ENCODE measurements at places on chromosomes 1 and 21.

- no peak for DNase-seq
These were observed 13.6 kb downstream of the STYXL2 start for GRCh38 chr1:167107456-167107855.

DNA sequence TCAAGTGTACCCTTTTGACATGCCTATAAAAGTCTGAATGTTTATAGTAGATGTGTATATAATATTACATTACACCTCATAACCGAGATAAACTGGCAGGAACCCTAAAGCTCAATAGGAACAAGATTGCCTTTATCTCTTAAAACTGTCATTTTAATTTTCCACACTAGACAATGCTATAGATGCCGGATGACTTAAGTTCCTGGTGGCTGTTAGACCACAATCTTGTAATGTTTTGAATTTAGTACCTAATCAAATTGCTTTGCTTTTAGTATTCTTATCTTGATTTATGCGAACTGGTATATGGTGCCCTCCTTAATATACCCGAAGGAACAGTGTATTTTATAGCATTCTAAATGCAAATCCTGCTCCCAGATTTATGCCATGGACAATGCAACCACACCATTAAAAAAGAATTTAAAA, 1397.0 kb upstream of the ADGRL4 start:
- DNase-seq: no peak

DNA sequence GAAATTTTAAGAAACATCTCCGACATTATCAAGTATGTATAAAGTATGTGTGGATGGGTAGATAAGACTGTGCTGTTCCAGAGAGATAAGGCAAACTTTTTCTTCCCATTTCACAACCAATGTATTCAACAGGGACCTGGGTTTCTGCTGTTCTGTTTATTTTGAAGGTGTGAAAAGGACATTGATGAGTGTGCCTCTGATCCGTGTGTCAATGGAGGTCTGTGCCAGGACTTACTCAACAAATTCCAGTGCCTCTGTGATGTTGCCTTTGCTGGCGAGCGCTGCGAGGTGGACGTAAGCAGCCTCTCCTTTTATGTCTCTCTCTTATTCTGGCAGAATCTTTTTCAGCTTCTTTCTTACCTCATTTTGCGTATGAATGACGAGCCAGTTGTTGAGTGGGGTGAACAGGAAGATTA, 174.0 kb downstream of the CRB1 start:
- no peak for DNase-seq

- DNase-seq: no peak
These were observed 5.1 kb upstream of the HES4 start for GRCh38 chr1:1004780-1005697.

- DNase-seq: no peak
These were observed 146.6 kb downstream of the VPS13D start for GRCh38 chr1:12376236-12377045.

DNA sequence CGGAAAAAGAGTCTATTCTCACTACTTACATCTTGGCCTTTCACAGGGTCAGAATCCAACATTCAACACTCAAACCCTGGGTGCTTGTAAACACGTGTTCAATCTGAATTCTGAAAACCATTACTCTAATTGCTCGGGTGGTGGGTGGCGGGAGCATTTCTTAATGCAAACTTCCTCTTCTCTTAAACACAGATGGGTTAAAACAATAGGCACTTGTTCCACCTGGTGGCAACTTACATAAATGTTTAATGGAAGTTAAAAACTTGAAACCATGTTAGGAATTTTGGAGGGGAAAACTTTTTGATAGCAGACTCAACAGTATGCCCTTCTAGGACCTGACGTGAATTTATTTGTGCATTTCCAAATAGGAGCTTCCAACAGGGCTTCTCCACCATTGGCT, 23.4 kb upstream of the TDRD10 start:
- no peak for DNase-seq

GRCh38 chr1:229005556-229005955, 265.4 kb upstream of the RAB4A start:
- DNase-seq: no peak

GRCh38 chr1:185420588-185421081, 103.6 kb upstream of the IVNS1ABP start:
- no peak for DNase-seq

GRCh38 chr1:30968220-30968971, 59.8 kb upstream of the SDC3 start:
- DNase-seq: no peak

DNA sequence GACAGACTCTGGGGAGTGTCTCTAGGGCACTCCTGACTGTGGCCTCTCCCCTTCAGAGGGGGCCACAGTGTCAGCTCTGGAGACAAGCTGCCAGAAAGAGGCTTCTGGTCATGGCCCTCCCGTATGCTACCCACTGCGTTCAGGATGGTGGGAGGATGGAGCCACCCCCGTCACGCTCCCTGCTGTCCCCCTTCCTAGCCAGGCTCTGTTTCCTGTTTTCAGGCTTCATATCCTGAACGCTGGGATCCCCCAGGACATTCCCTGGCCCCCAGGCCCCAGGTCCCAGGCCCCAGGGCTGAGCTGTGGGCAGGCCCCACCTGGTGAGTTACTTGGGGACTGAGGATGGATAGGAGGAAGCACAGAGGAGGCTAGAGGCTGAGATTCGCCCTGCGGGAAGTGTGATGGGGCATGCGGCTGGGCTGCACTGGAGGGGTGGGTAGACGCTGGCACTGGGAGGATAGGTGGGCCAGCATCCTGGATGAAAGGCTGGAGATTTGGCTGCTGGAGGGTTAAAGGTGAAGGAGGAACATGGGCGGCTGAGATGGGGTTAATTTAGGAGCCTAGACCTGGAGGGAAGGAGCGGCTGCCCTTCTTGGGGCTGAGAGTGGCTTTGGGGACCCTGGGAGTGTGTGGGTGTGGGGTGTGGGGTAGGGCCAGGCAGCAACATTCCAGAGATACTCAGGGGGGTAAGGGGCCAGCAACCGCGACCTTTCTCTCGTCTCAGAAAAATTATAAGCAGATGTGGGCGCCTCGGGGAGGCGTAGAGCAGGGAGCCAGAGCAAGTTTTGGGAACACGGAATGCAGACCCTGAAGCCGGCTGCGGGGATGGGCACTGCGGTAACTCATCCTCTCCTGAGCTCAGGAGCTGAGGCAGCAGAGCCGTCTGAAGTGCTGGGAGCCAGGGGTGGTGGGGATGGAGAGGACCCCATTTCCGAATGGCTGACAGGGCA, 8.7 kb downstream of the PEAR1 start:
- DNase-seq: no peak

- DNase-seq: no peak
These were observed 22.9 kb downstream of the SPEN start for GRCh38 chr1:15870421-15870820.

DNA sequence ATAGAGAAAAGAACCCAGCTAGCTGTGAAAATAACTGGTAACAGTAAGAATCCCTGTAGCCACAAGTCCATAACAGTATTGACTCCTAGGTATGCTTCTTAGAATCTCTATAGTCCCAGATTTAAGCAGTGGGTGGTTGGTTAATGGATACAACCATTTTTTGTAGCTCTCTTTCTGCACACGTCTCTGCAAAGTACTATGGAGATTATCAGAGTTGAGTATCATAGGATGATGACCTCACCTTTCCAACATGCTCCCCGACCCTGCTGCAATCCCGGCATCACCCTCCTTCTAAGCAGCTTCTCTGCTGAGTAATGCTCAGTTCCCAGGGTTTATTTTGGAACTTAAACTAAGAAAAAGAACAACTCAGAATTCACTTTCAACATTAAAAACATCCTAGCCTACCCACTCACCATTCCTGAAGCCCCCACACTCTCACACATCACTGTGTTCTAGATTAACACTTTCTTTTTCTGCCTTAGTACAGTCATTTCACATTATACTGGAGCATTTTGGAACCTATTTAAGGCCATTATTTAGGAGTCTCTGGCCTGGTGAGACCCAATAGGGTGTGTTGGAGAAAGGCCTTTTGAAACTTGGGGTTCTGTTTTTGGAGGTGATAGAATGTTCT, 2.7 kb downstream of the MLLT11 start:
- DNase-seq: peak; percentile 45

DNA sequence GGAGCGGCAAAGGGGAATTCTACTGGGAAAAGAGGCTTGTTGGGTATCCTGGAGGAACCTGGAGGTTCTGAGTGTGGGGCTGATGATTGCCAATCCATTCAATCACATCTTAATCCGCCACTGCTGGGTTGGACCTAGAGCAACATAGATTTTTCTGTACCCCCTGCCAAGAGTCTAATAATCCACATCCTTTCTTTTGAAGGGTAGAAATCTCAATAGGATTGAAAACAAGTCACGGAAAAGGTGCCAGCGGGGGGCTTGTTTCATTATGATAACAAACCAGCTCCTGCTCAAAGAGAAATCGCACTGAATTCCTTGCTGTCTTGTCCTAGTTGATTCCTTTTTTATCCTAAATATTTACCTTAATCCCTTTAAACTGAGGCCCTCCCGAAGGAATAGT, 528.5 kb downstream of the ADGRL2 start:
- no peak for DNase-seq

- no peak for DNase-seq
These were observed 32.4 kb downstream of the SPTA1 start for GRCh38 chr1:158654086-158654485.

DNA sequence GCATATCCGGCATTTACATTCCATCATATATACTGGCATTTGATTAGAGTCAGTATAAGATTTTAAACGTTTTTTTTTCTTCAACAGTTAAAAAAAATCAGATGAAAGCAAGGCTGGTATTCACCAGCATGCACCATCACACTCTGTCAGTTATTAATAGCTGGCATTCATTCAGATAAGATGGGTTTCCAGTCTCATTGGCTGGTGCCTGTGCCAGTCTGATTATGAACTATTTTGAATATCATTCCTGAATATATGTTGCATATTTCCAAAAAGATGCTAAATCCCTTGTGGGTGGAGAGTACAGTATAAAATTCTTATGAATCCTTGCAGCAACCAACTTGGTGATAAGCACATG, 211.7 kb downstream of the GPATCH2 start:
- DNase-seq: no peak

DNA sequence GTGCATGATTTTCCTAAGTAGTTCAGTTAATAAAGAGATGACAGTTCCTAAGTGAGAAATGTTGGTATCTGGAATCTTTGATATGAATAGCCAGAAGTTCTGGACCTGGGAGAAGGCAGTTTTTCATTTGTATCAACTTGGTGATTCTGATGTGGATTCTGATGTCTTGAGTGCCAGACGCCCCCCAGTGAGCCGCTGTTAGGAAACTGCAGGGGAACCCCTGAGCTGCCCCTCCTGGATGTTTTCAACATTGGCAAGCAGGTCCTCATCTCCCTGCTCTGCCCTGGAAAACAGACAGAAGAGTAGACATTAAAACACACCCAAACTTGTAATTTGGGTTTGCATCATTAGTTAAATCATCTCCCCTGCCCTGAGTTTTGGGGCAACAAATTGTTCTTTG, 7.4 kb downstream of the ETS2 start:
- no peak for DNase-seq

DNA sequence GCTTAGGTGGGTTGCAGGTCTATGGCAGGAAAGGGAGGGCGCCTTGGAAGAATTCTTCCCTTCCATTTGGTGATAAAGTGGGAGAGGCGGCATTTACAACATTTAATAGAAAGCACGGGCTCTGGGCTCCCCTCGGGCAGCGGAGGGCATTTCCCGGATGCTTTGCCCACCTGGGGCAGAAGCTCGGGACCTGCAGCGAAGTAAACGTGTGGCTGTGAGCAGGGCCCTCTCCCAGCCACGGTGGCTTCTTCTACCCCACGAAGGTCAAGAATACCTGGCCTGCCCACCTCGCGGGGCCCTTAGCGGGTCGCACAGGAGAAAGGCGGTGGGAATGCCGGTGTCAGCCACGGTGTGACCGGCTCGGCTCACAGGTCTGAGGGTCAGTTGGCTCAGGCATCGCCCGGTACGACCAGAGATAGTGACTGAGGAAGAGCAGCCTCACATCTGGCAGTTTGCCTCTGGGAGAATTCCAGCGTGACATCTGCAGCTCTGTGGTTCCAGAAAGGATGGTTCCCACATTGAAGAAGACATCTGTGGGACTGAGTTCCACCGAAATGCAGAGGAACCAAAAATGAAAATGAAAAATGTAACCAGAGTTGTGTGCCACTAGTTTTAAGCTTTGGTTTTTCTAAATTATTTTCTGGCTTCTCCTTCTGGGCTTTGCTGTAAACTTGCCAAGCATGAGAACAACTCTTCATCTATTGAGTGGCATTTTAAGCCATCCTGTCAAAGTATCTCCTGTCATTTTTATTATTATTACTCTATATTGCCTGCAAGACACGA, 720 bp upstream of the F3 start:
- DNase-seq: no peak

GRCh38 chr1:75787524-75787923, 1.5 kb downstream of the RABGGTB start:
- DNase-seq: no peak

DNA sequence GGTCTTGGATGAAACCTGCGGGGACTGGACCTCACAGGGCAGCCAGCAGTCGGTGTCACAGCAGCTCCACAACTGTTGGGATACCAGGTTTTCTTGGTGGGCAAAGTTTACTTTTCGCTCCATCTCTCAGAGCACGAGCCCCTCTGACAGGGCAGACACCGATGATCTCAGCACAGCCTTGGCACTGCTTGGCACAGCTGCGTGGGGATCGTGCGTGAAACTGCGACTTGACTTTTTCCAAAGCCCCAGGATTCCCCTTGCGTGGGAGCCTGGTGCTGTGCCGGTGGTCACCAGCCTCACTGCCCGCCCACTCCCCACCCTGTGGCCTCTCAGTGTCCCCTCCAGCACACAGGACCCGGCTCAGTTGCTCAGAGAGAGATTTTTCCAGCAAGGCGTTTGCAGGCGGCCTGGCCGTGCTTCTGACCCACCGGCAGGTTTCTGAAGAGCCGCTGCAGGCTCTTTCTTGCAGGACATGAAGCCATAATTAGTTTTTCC, 57.3 kb downstream of the SIK1 start:
- no peak for DNase-seq

- no peak for DNase-seq
These were observed 6.8 kb upstream of the ZBTB40 start for GRCh38 chr1:22444856-22445255.

DNA sequence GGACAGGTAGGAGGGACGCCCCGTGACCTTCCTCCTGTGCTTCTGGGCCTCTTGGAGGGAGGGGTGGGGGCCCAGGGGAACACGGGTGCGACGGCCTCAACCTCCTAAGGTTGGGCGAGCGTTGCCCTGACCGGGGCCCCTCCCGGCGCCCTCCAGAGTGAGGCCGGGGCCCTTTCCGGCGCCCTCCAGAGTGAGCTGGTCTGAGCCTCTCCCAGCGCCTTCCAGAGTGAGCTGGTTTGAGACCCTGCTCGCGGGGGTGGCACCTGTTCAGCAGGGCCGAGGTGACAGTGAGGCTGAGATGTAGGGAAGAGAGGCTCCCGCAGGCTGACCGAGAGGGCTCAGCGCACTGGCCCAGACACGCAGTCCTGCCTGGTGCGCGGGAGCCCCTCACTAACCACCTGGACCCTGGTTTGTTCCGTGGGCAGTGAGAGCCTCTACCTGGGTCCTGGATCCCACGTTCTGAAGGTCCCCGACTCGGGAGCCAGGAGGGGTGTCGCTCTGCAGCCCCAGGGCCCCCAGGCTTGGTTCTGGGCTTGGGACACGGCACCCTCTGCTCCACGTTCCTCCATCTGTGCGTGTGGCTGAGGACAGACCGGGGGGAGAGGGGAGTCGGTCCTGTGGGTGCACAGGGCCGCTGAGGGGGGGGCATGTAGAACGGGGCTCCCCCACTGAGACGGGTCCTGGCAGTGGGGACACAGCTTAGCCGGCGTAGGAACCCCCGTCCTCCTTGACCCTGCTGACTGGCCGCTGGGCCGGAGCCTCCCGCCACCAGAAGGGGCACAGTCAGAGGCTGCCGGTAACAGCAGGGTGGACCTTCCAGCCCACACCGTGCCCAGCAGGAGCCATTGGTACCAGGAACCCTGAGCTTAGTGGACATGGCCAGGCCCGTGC, 1.4 kb downstream of the COL6A1 start:
- no peak for DNase-seq

Data from AG09319 (cell line).